ENCODE measurements at places on chromosomes 1 and 21.

GRCh38 chr1:87513966-87514660 lies 185.4 kb downstream of the LMO4 start:
- DNase-seq: peak; percentile 34

DNA sequence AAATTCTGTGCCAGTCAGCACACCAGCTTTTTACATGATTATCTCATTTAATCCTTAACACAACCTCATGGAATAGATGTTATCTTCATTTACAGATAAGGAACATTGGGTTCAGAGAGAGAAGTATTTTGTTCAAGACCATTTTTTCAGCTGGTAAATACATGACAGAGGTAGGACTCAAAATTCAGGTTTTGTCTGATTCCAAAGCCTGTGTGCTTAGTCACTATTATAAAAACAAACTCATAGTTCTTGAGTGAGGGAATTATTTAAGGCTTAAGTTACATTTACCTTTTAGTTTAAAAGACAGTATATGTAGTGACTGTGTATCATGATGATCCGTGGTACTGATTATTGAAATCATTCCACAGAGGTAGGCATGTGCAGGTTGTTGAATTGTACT lies 125.2 kb downstream of the MAGI3 start:
- DNase-seq: no peak

DNA sequence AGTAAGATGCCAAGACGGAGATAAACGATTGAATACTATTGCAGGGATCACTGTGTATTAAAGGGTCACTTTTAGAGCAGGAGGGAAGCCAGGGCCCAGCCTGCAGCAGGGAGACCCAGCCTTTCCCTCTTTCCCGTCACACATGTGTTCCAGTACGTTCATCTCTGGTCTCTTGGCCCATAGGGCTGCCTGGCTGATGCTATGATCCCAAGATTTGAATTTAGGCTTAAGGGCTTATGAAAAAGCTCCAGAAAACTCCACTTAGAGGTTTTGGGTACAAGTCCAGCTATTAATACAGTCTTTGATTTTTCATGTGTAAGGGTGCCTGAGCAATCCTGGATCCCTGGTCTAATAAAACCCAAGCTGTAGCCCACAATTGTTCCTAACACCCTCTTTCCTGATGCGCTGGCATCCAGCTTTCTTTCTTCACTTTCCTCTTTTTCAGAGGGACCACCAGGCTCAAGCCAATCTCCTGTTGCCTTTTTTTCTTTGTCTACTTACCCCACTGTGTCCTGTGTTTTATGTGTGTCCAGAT lies 359.6 kb upstream of the USP24 start:
- no peak for DNase-seq

- no peak for DNase-seq
Measured at GRCh38 chr1:63810936-63811469, 37.2 kb downstream of the ROR1 start.

- DNase-seq: no peak
Measured at GRCh38 chr1:168605443-168605842, 29.0 kb downstream of the XCL1 start.

GRCh38 chr1:27427329-27427728 lies 34.9 kb downstream of the GPR3 start:
- no peak for DNase-seq

Data from fibroblast of mammary gland (primary cell).